A673 (cell line): ENCODE measurements at places on chromosomes 5 and 9.
A peak's percentile ranks its signal among the peaks of the same experiment; 100 is the strongest.

- no peak for DNase-seq
These were observed 419.7 kb downstream of the CDH10 start for GRCh38 chr5:24225051-24225450.

- DNase-seq = no peak
These were observed 110.1 kb downstream of the OSTF1 start for GRCh38 chr9:75198436-75198835.

GRCh38 chr5:180083529-180084060, 12.0 kb upstream of the RNF130 start:
- no peak for DNase-seq

DNA sequence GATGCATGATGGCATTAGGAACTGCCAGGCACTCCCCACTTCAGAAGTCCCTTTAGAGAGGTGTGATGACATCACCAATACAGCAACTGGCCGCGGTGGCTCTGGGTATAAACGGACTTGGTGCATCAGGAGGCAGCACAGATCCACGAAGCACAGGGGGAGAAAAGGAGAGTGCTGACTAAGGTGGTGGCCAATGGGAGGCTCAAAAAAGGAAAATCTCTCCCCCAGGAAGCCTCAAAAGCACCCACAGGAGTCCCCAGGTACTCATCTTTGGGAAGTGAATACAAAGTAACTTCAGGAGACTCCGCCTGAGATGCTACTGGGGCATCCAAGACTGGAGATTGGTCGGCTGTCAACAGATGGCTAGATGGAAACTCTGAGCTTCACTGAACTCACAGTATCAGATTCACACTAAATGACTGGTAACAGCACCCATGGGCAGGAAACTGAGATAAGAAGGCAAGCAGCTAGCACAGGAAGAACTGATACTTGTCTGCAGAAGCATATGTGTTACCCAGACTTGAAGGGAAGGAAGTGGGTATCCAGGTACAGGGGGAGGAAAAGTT, 7.6 kb downstream of the TTC39B start:
- DNase-seq = no peak

DNA sequence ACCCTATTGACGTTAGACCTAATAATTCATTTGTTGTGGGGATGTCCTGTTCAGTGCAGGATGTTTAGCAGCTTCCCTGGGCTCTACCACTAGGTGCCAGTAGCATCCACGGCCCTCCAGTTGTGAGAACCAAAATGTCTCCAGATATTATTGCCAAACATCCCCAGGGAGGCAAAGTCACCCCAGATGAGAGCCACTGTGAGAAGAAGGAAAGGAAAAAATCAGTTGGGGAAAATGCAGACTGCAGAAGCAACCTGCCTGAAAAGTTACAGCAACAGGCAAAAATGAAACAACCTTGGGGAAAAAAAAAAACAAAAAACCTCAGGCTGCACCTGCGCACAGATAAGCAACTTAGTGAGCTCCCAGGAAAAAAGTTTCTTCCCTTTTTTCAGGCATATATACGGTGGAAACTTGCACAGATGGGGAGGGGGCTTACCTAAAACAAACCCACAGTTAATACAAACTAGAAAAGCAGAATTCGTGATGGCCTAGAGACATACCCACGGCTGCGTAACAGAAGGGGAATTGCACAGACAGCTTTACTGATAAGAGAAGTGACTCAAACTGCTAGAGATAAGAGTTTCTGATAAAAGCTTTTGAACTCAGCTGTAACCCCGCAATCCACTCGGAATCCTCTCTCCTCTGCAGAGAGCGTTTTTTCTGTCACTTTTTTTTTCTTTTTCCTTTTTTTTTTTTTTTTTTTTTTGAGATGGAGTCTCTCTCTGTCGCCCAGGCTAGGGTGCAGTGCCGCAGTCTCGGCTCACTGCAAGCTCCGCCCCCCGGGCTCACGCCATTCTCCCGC, 29.8 kb upstream of the FBP1 start:
- peak; percentile 89 for DNase-seq

GRCh38 chr5:59943452-59944113, 50.1 kb upstream of the PDE4D start:
- peak; percentile 55 for DNase-seq

DNA sequence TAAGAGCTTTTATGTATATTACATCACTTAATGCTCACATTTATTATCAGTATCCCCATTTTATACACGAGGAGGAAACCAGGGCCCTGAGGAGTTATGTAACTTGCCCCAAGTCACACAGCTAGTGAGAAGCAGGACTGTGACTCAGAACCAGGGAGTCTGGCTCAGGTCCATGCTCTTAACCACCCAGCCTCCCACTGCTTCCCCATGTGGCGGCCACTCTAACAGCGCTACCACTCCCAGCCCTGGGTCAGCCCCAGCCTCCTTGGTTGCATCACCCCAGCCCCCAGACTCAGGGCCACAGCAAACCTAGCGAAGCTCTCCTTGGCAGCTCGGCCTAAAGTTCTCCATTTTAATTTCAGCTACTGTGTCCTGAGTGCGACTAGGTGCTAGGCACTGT, 159.1 kb downstream of the PAX5 start:
- DNase-seq = peak; percentile 32

- DNase-seq = no peak
These were observed 4.6 kb downstream of the DBH start for GRCh38 chr9:133640580-133641395.

GRCh38 chr5:93257616-93258015, 323.4 kb downstream of the NR2F1-AS1 start:
- DNase-seq = no peak

DNA sequence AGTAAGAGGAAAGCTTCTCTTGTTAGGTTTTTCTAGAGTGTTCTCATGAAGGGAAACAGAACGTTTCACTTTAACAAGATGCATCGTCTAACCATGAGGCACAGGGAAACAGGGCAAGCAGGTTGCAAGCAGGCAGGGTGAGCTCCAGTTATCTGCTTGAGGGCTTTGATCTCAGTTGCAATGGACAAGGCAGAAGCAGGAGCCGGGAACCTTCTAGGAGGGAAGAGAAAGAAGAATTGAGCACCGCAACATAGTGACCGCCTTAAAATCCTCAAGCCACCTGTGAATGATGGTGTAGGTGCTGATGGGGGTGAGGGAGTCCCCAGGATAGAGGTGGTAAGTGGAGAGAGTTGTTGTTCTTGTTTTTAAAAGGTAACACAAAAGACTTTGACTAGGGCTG, 22.9 kb upstream of the ZSWIM6 start:
- no peak for DNase-seq

DNA sequence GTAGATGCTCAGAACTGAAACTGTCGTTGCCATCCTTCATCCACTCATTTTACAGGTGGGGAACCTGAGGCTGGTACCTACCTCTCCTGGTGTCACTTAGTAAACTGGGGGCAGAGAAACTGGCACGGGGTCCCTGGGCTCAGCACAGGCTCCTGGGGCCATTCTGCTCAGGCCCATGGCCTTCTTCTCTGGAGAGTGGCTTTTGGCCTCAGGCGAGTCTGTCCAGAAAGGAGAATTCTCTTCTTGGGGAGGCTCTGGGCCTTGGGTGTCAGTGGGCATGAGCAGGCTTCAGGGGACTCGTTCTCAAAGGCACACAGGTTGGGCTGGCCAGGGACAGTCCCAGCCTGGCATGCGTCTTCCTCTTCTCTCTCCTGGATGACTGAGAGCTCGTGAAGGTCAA, 24.6 kb downstream of the COL5A1 start:
- DNase-seq = no peak

GRCh38 chr9:115945009-115945431, 208.6 kb upstream of the PAPPA start:
- DNase-seq = no peak

- DNase-seq = no peak
These were observed 22.4 kb upstream of the DEPDC1B start for GRCh38 chr5:60722416-60722815.

DNA sequence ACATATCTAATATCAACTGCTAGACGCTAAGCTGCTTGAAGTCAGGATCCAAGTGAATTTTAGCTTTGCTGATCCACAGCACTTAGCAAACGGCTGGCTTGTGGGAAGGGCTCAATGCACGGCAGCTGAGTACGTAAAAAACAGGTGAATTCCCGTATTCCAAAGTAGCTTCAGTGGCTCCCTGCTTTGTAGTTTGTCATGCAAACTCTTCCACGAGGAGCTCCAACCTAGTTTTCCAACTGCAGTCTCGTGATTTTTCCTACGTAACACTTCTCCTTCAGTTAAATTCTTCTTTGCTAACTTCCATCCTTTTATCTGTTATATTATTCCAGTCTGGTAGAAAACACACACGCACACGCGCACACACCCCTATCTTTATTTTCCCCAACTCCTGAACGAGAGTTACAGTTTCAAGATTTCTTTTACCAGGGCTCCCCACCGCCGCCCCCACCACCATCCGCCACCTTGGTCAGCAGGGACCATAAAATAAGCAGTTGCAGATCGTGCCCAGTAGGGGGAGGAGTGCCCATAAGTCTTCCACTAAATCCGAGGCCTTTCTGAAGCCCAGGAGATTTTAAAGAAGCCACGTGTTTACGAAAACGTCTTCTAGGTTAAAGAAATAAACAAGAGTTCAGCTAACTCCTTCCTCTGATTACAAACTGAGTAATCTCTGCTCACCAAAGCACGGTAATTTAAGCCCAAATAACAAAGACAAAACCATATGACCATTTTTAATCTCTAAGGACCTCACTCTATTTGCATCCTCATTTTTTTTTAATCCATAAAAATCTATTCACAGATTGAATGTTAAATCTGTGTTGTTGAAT, 34.8 kb upstream of the TRIO start:
- DNase-seq = peak; percentile 86

DNA sequence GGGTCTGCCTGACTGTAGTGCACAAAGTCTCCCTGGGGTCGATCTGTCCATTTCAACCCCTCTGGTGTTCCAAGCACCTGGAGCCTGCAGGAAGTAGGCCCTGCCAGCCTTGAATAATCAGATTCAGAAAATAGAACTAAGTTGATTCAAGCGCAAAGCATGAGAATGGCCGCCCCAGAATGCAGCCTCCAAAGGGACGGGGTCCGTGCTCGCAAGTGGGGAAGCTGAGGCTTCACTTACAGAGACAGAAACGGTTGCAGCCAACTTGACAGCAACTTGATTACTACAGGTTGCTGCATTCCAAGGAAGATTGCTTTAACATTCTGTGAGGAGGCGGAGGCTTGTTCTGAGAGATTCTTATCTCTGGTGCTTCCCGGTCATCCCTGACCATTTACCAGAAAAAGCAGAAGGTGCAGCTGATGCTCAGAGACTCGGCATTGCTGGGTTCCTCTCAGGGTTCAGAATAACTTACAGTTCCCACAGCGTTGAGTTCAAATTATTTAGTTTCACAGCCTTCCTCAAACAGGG, 14.9 kb upstream of the LRRC14B start:
- DNase-seq = no peak

- DNase-seq = no peak
These were observed 95.8 kb upstream of the NR4A3 start for GRCh38 chr9:99725852-99726251.

DNA sequence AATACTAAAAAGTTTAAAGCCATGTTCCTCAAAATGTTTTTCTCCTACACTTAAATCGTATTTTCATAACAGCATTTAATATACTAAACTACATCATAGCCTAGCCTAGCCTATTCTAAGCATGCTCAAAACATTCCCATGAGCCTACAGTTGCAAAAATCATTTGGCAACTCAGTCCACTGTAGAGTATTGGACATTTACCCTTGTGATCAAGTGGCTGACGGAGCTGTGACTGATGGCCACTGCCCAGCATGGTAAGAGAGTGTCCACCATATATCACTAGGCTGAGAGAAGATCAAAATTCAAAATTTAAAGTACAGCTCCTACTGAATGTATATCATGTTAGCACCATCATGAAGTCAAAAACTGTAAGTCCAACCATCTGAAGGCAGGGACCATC, 30.9 kb downstream of the SEMA5A start:
- DNase-seq = no peak

DNA sequence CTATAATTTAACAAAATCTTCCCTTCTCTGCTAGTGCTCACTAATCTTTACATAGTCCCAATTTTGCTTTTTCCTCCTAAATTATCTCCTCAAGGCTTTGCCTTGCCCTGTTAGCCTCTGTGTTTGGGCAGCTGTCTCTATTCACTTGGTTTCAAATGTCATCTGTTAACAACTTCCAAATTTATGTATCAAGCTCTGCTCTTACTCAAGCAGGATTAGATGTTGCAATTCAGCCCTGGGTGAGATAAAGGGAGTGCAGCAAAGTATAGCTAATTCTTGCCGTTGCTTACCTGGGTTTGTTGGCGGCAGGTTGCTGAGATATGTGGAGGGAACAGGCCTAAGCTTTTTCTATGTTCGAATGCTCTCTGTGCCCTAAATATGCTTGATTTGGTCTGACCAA, 483.8 kb downstream of the DMAC1 start:
- no peak for DNase-seq

DNA sequence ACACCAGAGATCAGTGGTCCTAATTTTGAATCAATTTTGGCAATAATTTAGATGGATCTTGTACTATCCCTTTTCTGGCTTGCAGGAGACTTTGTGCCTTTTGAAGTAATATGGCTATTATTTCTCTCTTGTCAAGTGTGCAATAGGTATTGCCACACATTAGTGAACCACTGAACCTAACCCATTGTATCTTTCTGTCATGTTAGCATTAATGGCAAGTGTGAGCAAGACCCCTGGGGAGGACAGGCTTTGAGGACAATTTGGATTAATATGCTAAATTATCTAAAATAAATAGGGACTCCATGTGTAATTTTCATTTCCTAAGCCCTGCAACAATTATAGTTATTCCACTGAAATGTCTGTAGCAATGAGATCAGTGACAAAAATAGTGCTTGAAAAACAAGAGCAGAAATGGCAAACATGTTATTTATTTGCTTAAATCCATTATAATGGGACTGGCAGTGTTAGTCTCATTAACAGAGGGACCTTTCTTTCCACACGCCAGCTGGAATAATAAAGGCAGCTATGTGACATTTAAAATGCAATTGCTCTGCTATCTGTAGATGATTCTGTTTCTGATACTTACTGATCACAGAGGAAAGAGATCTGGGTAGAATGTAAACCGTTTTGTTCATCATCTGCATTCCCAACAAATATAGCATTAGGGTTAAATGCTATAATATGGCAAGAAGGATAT, 753.3 kb upstream of the ZNF608 start:
- DNase-seq = no peak

DNA sequence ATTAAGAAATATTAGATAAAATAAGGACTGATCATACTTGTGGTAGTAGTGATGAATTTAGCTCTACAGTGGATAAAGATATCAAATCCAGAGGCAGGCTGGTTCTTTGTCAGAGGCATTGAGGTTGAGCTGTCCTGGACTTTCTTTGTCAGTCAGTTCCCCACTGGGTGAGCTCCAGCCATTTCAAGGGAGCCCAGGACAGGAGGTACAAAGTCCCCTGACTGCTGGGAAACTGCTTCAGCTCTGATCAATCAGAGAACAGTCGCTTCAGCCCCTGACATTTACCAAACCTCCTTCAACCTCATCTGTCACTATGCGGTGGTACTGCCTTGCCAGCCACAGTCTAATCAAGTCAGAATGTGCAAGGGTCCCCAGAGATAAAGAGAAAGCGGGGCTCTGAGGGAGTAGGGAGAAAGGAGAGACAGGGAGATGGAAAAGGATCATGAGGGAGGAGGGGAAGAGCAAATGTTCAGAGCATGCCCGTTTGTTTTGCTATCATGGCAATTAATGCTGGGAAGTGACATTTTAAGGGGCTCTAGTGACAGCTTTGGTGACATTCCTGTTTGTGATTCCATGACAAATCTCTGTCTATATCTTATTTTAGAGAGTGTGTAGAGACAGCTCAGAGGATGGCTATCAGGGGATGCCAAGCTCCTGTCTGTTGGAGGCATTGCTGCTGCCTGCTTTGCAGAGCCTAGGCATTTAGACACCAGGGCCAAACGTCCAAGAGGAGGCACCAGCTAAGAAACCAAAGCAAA, 223.2 kb downstream of the ASTN2 start:
- no peak for DNase-seq
